ENCODE measurements at places on chromosomes 7 and 10. TPM values are rescaled to one million over a fixed set of nuclear protein-coding genes. Genes with fewer than 3 reads are reported as not detected.
A peak's percentile ranks its signal among the peaks of the same experiment; 100 is the strongest.

DNA sequence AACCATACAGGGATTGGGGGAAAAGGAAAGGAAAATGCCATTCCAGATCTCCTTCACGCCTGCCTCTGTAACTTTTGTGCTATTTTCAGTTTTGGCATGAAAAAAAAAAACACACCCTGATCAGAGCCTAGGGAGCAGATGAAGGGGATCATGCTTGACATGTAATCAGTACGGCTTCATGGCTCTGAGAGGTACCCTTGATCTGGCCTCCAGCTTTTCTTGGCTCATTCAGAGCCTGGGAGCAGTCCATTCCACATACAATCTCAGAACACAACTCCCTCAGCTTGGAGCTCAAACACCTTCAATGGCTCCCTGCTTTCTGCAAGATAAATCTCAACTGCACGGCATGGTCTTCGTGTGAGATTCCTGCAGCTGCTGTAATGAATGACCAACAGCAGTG lies 422.8 kb upstream of the ZMIZ1 start:
- no peak for DNase-seq

The LMOD2 gene
- total RNA-seq: not detected

- DNase-seq: no peak
Observed at GRCh38 chr10:16527452-16527851, 5.8 kb upstream of the C1QL3 start.

- no peak for DNase-seq
Observed at GRCh38 chr7:79060498-79060897, 393.0 kb downstream of the MAGI2 start.

The MYOZ1 gene
- 1.1 TPM for total RNA-seq

DNA sequence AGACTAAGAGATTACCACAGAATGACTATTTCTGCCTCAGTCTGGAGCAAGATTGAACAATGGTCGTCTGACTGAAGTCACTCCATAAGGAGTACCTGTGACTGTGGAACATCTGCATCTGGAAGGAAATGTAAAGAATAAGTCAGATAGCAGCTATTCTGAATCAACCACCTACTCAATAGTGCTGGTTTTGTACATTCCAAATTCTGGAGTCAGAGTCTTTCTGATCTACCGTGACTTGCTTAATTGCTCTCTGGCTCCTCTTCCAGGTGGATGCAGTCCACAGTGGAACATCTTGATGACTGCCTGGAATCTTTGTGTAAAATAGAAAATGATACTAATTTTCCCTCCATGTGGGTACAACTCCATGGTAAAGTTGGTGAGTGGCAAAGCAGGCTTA lies 156.3 kb upstream of the SEMA3C start:
- DNase-seq: no peak

GRCh38 chr10:76667408-76668370 lies 969.9 kb downstream of the KCNMA1 start:
- DNase-seq: no peak

DNA sequence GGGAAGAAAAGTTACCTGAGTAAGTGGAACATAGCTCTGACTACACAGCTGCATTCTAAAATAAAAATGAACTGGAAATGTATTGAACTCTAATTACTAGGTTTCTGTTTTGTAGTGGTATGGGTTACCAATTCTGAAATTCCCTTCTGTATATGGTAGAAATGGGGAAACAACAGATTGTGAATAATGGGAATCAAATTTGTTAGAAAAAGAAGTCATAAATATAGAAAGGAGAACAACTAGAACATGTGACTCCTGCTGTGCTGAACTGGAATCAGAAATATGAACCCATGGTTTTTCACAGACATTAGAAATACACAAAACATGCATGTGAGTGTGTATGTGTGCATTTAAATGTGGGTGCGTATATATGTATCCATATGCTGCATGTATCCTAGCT lies 27.0 kb downstream of the MCMBP start:
- DNase-seq: no peak

DNA sequence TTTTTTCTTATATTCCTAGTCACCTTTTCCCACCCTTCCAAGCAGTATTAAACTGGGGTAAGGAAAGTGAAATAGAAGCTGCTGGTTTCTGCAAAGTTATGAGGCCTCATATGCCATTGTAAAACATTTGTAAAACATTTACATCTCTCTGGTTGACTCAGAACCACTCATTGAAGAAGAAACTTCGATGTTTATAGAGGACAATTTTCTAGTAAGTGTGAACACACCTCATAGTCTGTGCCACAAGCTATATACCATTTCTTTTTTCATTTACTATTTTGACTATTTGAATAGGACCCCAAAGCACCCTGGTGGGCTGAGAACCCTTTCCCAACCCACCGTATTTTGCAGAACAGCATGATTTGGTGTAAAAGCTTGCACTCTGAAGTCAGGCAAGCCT lies 12.9 kb upstream of the ITGB1 start:
- DNase-seq: no peak

- peak; percentile 59 for DNase-seq
Observed at GRCh38 chr10:132329565-132330485, 2.2 kb upstream of the LRRC27 start.
